ENCODE measurements at places on chromosomes 5 and 9.

- DNase-seq: no peak
Measured at GRCh38 chr9:17453751-17454150, 125.1 kb upstream of the SH3GL2 start.

- DNase-seq: no peak
Measured at GRCh38 chr9:78566948-78567675, 270.2 kb downstream of the PSAT1 start.

DNA sequence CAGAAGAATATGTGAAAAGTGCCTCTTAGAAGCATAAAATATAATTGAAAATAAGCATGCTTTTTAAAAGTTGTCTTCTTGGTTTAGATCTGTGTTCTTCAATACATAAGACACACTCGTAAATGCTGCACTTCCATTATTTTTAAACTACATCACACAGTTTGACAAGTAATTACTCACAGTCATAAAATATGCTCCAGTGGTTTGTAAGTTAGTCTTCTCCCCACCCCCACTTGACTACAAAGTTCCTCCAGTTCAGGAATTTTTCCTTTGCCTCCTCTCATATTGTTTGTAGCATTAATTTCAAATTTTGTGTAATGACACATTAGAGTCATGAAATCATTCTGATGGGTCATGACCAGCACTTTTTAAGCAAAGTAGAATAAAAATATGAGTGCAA is 60.3 kb upstream of the PTGER4 start:
- DNase-seq: no peak

- DNase-seq: no peak
Measured at GRCh38 chr5:109922381-109922995, 232.8 kb downstream of the MAN2A1 start.

- DNase-seq: no peak
Measured at GRCh38 chr9:92457576-92457975, 24.7 kb downstream of the ASPN start.

DNA sequence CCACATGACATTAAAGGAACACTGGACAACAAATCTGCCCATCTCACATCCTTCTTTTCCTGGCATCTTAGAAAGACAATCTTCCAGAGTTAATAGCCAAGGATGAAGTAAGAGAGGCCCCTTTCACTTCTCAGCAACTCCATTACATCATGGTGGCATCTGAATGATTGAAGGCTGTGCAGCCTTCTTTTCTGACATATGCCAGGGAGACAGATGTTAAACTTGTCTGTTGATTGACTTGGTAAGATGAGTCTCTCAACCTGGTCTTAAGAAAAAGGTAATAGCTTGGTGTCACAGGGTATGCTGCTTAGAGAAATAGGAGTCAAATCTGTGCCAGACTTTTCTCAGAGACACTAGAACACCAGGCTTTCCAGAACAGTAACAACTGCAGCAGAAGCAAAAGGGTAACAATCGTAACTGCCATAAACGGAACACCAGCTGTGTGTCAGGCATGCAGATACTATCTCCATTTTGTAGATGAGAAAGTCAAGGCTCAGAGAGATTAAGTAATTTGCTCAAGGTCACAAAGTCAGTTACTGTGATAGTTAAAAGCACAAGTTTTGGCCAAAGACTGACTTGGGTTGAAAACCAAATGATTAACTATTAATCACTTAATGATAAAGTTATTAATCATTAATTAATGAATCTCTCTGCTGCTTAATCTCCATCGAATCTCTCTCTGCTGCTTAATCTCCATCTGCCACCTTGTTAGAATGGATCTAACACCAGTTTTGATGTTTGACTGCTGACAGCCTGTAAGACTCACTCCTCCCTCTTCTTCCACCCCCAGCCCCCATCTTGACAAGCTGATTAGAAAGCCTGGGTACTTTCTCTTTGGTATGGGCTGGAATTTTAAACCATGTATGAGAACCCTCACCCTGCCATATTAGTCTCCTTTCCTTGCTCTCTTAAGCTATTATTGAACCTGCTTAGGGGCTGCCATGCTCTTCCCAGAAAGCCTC is 353.5 kb downstream of the ENC1 start:
- no peak for DNase-seq

DNA sequence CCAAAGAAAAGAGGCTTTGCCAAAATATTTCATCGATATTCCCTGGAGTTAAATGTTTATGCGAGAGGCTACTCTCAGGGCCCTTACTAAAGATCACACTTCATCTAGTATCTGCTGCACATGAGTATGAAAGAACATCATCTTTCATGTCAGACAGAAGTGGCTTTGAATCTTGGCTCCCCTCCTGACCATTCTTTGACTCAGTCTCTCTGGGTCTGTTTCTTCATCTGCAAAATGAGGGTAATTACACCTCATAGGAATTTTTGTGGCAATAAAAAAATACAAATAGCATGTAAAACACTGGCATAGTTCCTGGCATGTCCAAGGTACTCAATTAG is 58.1 kb downstream of the SLIT3 start:
- DNase-seq: no peak

- peak; percentile 13 for DNase-seq
Measured at GRCh38 chr5:97365163-97365845, 182.3 kb upstream of the RIOK2 start.

- no peak for DNase-seq
Measured at GRCh38 chr5:61019642-61020041, 74.6 kb downstream of the NDUFAF2 start.

DNA sequence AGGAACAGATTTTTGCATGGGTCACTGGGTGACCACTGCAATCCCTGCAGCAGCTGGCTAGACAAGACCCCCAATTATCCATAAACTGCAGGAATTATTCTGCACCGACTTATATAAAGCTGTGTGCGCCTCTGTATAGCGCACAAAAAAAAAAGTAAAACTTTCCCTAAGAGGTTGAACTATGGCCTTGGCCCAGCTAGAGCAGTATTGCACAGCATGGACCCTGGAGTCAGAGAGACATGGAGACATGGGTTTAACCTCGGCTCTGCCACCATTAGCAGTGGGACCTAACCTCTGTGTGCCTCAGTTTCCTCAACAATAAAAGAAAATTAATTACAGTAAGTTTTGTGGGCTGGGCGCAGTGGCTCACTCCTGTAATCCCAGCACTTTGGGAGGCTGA is 17.1 kb upstream of the GRPEL2 start:
- no peak for DNase-seq

- no peak for DNase-seq
Measured at GRCh38 chr9:13388157-13388556, 108.7 kb upstream of the MPDZ start.

DNA sequence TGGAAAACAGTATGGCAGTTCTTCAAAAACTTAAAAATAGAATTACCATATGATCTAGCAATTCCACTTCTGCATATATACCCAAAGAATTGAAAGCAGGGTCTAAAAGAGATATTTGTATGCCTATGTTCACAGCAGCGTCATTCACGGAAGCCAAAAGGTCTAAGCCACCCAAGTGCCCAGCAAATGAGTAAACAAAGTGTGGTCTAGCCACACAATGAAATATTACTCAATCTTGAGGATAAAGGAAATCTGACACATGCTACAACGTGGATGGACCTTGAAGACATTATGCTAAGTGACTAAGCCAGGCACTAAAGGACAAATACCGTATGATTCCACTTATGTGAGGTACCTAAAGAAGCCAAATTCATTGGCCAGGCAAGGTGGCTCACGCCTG is 11.1 kb upstream of the MED27 start:
- no peak for DNase-seq

GRCh38 chr5:21007781-21008180 is 1019.8 kb upstream of the CDH18 start:
- DNase-seq: no peak

DNA sequence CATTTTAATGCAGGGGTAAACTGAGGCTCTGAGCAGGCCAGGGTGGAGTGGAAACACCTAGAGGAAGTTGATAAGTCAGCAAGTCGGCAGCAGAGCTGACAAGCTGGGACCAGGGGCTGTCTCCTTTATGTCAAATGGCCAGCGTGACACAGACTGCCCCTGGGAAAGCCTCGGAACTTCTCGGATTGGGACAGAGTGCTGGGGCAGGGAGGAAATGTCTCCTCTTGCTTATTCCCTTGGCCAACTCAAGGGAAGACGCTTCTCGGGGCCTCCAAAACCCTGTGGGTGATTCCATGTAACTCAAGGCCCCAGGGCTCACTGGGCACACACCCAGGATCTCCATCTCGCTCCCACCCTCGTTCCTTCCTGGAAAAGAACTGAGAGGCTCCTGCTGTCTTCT is 25.4 kb upstream of the ANXA6 start:
- DNase-seq: no peak

GRCh38 chr5:134840811-134841210 is 5.0 kb upstream of the C5orf24 start:
- DNase-seq: no peak

- DNase-seq: no peak
Measured at GRCh38 chr5:59330680-59331079, 562.8 kb downstream of the PDE4D start.

DNA sequence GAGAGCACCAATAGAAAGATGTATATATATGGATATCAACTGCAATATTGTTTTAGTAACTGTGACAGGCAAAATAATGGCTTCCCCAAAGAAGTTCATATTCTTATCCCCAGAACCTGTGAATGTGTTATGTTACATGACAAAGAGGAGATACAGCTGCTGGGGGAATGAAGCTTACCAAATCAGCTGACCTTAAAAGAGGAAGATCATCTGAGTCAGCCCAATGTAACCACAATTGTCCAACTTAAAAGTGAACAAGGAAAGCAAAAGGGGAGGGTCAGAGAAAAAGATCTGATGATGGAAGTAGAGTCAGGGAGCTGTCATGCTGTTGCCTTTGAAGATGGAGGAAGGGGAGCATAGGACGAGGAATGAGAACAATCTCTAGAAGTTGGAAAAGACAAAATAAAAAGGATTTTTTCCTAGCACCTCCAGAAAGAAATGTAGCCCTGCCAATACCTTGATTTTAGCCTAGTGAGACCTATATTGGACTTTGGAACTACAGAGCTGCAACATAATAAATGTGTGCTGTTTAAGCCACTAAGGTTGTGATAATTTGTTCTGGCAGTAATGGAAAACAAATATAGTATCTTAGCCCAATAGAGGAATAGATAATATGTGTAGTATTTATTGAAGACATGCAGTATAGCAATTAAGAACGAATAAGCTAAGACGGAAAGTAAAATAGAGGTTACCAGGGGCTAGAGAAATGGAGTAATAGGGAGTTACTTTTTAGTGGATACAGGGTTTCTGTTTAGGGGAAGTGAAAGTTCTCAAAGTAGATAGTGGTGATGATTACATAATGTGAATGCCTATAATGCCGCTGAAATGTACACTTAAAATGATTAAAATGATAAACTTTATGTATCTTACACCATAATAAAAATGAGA is 115.9 kb downstream of the PIK3R1 start:
- no peak for DNase-seq

DNA sequence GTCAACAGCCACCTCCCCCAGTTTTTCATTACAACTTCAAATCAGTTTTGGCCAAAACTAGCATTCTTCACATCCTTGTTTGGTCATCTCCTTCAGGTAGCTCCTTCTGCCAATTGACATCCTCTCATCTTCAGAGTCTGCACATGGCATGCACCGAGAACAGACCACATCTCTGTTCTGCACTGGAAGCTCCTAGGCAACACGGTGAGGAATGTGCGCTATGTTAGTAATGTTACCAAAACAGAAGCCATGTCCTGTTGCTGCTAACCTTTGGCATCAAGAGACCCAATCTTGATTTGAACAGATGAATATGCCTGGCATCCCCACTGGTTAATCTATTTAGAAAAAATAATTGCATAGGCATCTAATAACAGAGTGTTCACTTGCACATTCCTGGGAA is 5.1 kb upstream of the HK3 start:
- no peak for DNase-seq

DNA sequence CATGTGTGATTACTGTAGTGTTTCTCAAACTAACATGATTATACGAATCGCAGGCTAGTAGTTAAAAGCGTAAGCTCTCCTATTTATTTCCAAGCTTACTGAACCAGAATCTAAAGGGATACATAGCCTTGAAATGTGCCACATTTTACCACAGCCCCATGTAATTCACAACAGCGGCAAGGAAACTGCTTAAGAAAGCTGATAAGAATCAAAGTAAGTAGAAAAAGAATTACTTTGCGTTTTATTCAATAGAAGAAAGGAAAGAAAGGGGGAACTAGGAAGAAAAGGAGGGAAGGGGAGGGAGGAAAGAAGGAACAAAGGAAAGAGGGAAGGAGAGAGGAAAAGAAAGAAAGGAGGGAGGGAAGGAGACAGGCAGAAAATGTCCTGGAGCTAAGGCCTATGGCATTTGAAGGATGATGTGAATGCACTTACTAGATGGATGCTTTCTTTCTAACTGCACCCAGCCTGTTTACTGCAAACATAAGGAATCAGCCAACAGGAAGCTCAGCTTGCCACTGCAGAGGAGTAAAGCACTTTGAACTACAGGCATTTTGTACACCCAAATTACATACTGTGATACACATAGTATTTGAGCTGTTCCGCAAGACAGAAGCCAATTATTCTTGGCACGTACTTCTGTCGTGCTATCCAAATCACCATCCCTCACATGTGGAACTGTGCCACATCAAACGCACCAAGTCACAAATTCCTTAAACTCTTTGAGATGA is 521.7 kb downstream of the RAB3C start:
- no peak for DNase-seq

GRCh38 chr9:93897075-93897970 is 57.8 kb downstream of the BARX1 start:
- peak; percentile 10 for DNase-seq

GRCh38 chr9:83012922-83013838 is 49.8 kb downstream of the RASEF start:
- no peak for DNase-seq

DNA sequence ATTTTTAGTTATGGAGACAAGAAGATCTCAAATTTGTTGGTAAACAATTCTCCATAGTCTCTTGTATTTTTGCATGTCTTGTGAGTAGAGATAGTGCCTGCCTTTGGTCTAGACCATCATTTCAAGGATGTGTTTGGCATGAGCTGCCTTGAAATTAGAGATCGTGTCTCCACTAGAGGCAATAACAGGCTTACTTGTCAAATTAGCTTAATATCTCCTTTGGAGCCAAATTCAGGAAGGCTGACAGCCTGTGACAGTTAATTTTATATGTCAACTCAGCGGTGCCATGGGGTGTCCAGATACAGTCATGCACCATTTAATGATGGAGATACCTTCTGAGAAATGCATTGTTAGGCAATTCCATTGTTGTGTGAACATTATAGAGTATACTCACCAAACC is 24.8 kb upstream of the PRDM9 start:
- DNase-seq: no peak

DNA sequence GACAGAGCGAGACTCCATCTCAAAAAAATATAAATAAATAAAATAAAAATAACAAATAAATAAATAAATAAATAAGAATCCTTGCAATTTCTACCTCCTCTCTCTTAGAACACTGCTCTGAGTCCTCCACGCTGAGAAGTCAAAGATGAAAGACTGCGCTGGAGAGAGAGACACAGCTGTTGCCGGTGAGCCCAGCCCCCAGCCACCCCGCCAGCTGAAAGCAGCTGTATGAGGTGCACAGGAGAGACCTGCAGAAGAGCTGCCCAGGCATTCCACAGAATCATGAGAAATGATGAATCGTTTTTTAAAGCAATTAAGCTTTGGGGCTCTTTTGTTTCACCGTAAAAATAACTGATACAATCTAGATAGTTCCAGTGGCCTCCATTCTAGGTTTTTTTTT is 16.3 kb upstream of the STRBP start:
- DNase-seq: no peak
